A673 (cell line): ENCODE measurements at places on chromosomes 7 and 10.

DNA sequence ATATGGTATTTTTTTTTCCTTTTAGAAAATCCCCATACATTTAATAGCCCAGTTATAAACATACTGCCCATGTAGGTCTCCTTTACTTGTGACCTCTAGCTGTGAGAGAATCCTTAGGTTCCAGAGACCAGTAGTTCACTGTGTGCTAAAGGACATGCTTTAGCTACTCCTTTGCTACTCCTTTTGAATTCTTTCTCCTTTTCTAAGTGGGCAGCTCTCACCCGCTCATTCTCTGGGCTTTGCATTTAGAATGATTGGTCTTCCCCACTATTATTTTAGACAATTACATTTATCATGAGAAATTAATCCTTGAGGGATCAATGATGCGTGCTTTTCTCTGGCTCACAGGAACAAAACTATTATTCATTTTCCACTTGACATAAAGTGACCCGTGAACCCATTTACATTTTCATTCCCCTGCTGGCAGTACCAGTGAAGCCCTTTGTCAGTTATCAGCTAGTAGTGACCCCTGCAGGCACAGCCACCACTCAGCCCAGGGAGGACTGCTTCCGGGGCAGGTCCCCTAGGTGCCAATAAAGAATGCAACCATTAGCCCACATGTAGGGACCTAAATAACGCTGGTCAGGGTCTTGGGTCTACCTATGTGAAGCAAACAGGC, 844.3 kb downstream of the CNTNAP2 start:
- no peak overlapping the region for H3K27ac ChIP-seq
- H3K36me3 ChIP-seq = no peaks in the 10 kb centered on the region
- peaks cover 38% of the 10 kb centered on the region for H3K4me1 ChIP-seq
- H3K27me3 ChIP-seq = no peaks in the 10 kb centered on the region
- DNase-seq = peak; percentile 37

DNA sequence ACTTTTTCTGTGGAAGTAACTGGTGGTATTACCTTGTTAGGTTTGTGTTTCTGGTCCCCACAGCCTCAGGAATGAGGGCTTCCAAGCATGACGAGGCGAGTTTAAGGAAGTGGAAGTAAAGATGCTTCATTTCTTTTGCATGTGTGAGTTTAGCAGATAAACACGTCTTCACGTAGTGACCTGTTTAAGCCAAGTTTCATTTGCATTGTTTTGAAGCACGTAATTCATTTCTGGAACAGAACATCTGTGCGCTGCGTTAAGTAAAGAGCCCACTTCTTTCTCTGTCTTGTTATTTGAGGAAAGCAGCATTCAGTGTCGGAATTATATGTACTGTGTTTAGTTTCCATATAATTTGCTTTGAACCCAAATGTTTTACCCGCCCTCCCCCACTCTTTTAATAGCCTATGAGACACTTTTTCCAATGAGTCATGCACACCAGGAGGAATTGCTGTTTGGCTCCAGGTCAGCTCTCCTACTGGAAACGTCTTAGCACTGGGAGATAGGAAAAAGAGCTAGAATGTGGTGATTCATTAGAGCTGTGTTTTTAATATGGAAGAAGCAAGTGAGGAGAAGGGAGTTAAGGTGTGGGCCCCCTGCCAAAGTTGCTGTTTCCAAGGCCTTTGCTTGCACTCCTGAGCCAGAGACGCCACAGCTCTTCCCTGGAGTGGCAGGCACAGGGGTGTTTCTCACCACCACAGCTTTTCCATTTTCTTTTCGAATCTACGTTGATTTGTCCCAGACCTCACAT, 36.7 kb downstream of the BTBD16 start:
- DNase-seq = peak; percentile 75
- H3K27me3 ChIP-seq = no peaks in the 10 kb centered on the region
- H3K4me3 ChIP-seq = no peak overlapping the region
- H3K27ac ChIP-seq = no peak overlapping the region
- no peaks in the 10 kb centered on the region for H3K4me1 ChIP-seq

DNA sequence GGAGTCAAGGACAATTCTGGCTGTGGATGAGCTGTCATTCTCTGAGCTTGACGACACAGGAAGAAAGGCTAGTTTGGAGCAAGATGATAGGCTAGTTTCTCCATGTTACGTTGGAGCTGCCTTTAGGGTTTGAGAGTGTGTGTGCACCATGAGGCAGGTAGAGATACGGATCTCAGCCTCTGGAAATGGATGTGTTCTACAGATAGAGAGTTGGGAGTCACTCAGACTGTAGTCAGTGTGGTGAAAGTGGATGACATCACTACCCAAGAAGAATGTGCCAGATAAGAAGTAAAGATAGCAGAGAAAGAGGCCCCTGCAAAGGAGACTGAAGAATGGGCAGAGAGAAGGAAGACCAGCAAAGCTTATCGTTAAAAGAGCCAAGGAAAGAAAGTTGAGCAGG, 42.4 kb downstream of the PNLIPRP3 start:
- H3K4me3 ChIP-seq = no peak overlapping the region
- DNase-seq = no peak
- H3K27me3 ChIP-seq = no peaks in the 10 kb centered on the region
- H3K36me3 ChIP-seq = no peaks in the 10 kb centered on the region
- H3K27ac ChIP-seq = no peak overlapping the region
- no peaks in the 10 kb centered on the region for H3K4me1 ChIP-seq

GRCh38 chr10:71482620-71483019, 85.9 kb downstream of the CDH23 start:
- DNase-seq = no peak
- H3K36me3 ChIP-seq = no peaks in the 10 kb centered on the region
- H3K27ac ChIP-seq = no peak overlapping the region
- no peak overlapping the region for H3K4me3 ChIP-seq
- no peaks in the 10 kb centered on the region for H3K4me1 ChIP-seq

DNA sequence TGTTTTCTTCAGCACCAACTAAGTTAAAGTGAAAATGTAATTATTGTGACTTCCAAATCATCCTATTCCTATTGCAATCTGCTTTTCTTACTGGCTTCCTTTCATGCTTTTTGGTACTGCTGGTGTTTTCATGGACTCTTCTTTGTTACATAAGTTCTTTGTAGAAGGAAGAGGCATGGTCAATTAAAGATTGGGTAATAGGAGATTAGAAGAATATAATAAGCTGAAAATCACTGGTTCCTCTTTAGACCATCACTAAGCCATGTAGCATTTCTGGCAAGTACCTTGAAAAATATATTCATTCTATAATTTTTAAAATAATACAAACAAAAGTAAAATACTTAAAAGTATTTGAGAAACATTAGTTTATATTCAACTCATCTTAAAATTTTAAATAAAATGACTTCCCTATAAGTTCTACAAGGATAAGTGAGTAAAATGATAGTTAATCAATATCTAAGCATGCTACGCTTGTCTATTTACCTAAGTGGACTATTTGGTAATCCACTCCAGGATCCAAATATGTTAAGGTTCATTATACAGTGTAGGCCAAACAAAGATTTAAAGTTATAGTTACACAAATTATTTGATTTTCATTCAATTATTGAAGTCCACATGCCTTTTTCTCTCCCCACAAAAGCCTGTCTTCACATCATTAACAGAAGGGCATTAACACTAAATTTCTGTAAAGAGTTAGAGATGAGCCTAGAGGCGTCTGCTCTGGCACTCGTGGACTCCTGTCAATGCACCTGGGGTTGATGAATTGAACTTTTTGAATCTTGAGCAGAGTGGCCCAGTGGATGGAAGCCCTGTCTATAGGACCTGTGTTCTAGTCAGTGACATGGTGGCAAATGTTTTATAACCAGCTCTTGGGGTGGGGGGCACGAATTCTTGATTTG, 408.1 kb downstream of the INHBA start:
- no peaks in the 10 kb centered on the region for H3K36me3 ChIP-seq
- H3K27me3 ChIP-seq = no peaks in the 10 kb centered on the region
- no peak overlapping the region for H3K4me3 ChIP-seq
- H3K4me1 ChIP-seq = no peaks in the 10 kb centered on the region

DNA sequence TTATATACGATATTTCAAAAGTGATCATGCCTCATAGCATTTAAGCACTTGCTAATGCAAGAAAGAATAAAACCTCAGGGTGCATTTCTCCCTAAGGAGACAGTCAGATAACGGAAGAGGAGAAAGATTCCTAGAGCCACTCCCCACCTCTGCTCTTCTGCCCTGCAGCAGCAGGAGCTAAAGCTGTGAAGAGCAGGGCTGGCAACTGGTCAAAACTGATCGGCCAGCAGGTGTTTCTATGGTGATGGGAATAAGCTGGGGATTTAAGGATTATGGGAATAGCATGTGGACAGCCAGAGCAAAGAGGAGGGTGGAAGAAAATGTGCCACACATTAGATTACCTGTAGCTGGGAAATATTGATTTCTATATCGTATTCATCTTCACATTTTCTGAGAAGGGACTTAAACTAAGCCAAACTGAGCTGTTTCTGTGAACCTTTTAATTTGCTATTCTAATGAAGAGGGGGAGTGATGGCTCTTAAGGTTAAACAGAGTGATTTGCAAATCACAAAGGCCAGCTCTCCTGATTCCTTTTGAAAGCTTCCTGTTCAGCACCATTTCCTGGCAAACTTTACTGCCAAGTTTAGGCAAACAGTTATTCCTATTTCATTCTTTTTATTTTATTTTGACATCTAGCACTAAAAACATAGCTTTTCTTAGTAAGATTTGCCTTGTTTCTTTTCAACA, 268.9 kb upstream of the PFKP start:
- no peak for DNase-seq
- H3K27ac ChIP-seq = no peak overlapping the region
- H3K4me3 ChIP-seq = no peak overlapping the region
- H3K27me3 ChIP-seq = peaks cover 47% of the 10 kb centered on the region
- no peaks in the 10 kb centered on the region for H3K4me1 ChIP-seq
- no peaks in the 10 kb centered on the region for H3K36me3 ChIP-seq

DNA sequence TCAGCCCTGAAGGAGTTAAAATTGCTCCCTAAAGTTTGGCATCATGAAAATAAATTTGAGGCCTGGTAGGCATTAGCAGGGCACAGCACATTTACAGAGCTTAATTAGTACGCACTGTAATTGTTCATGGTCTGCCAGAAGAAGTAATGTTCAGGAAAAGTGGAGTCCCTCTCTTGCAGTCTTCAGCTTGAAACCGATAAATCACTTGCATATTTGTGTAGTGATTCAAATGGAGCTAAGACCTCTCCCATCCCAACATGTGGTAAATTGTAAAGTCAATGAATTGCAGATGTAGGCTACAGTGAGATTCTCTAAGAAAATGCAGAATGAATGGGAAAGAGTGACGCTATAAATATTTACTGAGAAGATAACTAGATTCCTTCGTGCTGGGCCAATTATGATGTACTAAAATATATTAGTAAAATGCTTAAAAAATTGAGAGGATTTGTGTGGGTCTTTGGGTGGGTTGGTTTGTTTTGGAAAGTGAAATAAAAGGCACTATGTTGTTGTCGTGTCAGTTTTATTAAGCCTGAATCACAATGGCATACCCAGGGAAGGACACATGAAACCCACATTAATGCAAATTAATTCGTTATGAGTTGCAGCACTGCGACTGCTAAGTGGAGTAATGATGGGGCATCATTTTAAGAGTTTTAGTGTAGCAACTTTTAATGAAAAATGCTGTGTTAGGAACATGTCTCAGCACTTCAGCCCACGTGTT, 8.4 kb downstream of the TCF7L2 start:
- peak overlapping the region; percentile 58 for H3K27ac ChIP-seq
- no peaks in the 10 kb centered on the region for H3K27me3 ChIP-seq
- peak overlapping the region; percentile 1 for H3K4me3 ChIP-seq

GRCh38 chr7:35905555-35905954, 104.7 kb downstream of the SEPTIN7 start:
- H3K27me3 ChIP-seq = no peaks in the 10 kb centered on the region
- H3K27ac ChIP-seq = no peak overlapping the region
- no peak overlapping the region for H3K4me3 ChIP-seq
- peaks cover 32% of the 10 kb centered on the region for H3K36me3 ChIP-seq
- H3K4me1 ChIP-seq = peaks cover 32% of the 10 kb centered on the region
- no peak for DNase-seq

DNA sequence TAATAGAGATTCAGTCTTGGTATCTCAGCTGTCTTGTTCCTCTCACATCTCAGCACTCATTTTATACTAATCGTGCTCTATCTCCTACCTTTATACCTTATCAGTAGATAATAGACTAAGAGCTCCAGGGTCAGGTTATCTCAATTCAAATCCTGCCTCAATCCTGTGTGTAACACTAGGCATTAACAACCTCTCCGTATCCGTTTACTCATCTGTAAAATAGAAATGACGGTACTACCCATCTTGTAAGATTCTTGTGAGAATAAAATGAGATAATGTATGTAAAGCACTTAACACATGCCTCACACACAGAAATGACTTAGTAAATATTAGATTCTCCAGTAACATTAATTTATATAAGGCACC, 622 bp upstream of the P4HA1 start:
- peaks cover 10% of the 10 kb centered on the region for H3K4me1 ChIP-seq
- H3K27ac ChIP-seq = peak overlapping the region; percentile 95
- H3K27me3 ChIP-seq = no peaks in the 10 kb centered on the region
- no peak for DNase-seq
- H3K36me3 ChIP-seq = no peaks in the 10 kb centered on the region
- peak overlapping the region; percentile 91 for H3K4me3 ChIP-seq

DNA sequence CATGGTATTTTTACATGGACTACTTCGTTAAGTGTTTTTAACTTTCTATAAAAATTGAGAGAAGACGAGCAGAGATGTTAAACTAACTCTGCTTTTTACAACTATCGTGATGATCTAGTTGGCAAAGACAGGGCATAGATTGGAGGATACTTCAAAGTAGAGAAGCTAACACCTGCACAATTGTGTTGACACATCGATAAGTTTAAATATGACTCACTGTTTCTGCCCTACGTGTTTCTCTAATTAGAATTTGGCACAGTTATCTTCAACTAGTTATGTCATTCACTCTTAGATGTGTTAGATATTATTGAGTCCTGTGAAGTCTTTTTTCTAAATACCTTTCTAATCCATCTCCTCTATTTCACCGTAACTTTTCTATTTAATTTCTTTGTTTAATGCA, 68.5 kb upstream of the FERD3L start:
- H3K4me3 ChIP-seq = no peak overlapping the region
- H3K27me3 ChIP-seq = no peaks in the 10 kb centered on the region
- no peaks in the 10 kb centered on the region for H3K36me3 ChIP-seq
- no peak overlapping the region for H3K27ac ChIP-seq
- DNase-seq = no peak
- peaks cover 9% of the 10 kb centered on the region for H3K4me1 ChIP-seq

DNA sequence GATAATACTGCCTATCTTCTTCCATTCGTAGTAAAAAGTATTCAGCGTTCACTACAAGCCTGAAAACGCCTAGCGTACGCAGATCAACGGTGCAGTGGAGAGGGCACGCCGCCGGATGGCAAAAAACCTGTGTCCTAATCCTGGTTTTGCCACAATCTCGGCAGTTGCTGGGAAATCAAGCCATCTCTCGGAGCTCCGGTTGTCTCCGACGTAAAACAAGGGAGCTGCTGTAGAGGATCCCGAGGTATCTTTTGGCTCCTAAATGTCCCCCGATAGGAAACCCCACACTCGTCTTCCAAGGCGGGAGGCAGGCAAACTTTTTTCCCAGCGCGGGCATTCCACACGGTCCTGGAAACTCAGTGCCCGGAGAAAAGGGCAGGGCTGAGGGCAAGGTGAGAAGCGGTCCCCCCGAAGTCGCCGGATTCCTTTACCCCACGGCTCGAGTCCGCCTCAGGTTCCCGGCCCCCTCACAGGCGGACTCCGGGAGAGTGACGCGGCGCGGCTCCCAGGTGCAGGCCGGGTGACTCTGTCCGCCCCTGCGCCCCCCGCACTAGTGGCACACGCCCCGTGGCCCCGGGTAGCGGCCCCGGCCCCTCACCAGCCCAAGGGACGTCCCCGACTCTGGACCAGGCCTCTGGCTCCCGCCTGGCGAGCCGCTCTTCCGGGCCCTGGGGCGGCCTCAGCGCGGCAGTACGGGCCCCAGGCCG, 649 bp downstream of the IDE start:
- peaks cover 17% of the 10 kb centered on the region for H3K4me1 ChIP-seq
- H3K27me3 ChIP-seq = no peaks in the 10 kb centered on the region
- H3K36me3 ChIP-seq = peaks cover 8% of the 10 kb centered on the region
